Activated T-cell treated with anti-CD3 and anti-CD28 coated beads for 4 hours (primary cell): ENCODE measurements at places on chromosomes 5 and 9.

DNA sequence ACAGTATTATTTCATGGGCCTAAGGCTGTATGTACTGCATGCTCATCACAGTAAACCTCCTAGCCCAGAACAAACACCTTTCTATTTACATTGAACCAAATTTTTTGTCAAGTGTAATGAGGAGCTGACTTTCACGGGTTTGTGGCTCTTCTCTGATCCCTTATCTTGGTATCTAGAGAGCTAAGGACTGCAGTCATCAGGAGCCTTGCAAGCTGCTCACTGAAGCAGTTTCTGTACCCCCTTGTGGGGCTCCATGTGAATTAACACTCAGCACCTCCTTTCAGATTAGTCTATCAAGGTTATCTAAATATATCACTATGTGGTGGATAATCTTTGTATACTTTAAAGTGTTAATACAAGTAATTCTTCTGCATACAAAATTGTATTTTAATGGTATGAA lies 108.2 kb downstream of the AUH start:
- no peak for DNase-seq

GRCh38 chr9:26949637-26950069 lies 2.6 kb upstream of the PLAA start:
- no peak for DNase-seq

DNA sequence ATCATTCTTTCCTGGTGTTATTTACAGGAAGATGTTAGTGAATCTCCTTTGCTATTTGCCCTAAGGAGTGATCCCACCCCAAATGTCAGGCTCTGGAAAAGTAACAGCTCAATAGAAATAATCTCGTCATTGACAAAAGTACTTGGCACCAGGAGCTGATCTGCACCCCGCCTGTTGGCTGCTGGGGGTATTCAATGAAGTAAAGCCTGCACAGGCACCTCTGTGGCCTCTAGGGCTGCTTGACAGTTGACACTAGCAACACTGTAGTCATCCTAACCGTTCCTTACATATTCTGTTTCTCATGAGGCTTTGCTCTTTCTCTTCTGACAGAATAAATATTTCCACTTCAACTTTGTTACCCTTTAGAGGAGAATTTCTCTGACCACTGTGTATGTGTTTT lies 103.4 kb downstream of the DOCK2 start:
- DNase-seq = no peak

DNA sequence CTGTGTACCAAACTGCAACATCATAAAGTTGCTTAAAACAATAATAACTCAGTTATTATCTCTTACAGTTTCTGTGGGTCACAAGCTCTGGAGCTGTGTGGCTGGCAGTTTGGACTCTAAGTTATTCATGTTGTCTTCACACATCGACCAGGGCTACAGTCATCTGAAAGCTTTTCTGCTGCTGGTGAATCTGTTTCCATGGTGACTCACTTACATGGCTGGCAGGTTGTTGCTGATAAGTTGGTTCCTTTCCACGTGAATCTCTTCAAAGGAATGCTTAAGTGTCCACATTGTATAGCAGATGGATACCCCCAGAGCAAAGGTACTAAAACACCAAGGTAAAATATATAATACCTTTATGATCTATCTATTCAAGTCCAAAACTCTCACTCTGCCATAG lies 44.8 kb upstream of the CYLC2 start:
- DNase-seq = no peak
